ENCODE measurements at places on chromosomes 6 and 20.

DNA sequence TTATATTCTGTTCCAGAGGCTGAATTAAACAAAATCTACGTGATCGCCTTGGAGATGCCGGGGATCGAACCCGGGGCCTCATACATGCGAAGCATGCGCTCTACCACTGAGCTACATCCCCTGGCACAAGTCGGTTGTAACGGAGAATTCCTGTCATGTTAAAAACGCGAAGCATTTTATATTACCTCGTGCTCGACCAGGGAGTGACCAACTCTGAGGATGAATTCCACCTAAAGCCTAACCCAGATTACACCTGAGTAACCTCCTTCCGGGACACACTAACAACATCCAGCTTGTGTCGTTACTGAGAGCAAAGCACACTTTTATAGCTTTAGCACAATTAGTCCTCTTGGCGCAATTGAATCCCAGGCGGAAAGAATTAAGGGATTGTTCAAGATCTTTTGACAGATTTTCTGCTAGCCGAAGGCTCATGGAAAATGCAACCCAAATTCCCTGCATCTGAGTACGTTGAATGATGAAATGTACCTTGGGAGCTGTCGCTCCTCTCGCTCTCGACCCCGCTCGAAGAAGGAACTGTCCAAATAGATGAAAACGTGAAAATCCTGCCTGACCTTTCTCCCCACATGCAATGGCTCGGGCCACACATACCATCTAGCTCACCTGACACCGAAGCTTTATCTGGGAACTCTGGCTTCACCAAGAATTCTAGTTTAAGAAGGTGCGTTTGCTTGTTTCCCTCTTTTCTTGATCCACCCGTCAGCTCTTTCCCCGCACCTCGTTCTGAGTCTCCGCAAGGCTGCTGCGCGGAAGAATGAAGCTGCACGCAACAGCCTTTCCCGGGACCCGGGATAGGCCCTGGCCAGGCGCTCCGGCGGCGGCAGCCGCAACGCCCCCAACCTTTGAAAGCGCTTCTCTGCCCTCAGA lies 148.3 kb downstream of the GPX5 start:
- peak; percentile 11 for DNase-seq

GRCh38 chr20:14957402-14957801 lies 620.0 kb upstream of the FLRT3 start:
- DNase-seq: no peak

GRCh38 chr6:14816116-14816859 lies 429.6 kb upstream of the JARID2 start:
- DNase-seq: no peak

DNA sequence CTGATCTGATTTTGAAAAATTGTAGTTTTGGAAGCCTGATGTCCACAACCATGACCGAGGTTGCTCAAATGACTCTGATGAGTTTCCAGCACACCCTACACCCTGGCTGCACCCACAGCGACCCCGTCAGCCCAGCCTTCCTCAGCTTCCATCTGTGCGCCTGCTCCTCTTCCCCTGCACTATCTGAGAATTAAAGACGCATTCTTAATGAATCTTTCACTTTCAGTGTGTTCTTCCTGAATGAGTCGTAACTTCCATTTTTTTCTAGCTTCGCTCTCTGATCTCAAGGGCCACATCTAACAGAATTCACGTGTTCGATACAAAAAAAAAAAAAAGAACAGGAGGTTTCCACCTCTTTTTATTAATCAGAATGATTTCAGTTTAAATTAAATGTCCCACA lies 21.3 kb upstream of the RREB1 start:
- DNase-seq: no peak

- no peak for DNase-seq
Measured at GRCh38 chr6:84709121-84709520, 55.3 kb downstream of the TBX18 start.

DNA sequence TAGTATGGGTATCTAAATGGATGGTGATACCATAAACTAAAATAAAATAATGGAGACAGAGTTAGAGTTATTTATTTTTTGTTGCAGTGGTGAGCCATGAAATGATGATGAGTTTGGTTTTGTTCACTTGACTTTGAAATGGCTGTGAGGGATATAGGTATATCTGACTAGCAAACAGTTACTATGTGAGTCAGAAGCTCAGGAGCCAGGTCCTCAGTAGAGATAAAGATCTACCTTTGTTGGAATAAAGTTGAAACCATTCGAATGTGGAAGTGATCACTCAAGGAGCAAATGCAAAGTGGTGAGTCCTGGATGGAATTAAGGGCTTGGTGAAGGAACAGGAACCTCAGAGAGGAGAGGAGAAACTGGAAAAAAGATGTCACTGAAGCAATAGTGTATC lies 86.0 kb upstream of the TPD52L1 start:
- no peak for DNase-seq

DNA sequence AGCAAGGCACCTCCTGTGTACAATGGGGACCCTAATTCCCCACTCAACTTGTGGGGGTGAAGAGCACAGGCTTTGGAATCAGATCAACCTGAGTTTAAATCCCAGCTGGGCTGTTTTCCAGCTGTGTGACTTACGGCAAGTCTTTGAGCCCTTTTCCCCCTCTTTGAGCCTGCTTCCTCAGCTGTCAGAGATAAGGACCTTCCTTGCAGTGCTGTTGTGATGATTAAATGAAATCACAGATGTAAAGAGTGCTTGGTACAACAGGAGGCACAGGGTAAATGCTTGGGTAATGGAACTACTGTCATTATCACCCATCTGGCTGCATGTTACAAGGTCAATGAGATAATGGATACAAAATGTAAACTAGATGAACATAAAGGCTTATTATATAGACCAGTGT lies 3.2 kb downstream of the SNX21 start:
- peak; percentile 40 for DNase-seq

DNA sequence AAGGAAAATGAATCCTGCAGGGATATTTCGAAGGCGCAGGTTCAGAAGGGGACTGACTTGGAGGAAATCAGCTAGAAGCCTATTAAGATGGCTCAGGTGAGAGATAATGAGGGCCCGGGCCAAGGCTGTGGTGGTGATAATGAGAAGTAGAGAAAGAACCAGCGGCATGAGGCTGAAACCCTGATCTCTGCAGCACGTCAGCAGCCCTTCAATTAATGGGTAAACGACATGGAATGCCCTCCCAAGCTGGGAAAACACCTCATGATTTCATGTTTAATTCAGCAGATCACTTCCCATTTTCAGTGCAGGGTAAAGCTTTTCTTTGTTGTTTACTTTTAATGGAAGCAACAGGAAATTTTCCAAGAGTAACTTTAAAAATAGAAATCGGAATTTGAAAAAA lies 104.9 kb downstream of the TMEM200A start:
- DNase-seq: no peak

DNA sequence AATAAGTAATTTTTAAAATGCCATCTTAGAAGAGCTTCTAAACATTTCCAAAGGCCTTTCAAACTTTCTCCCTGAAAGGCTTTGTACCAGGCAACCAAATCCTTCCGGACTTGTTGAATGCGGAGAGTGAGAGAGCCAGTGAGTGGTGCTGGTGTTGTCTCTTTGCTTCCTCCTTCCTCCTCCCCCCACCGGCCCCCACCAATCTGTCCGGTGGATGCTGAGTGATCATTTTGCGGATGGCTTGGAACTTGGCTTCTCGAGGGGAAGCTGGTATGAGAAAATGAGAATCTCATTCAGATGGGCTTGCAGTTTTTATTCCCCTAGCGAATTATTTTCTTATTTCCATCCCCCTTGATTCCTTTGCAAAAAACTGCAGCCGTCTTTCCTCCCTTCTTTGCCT lies 97.3 kb downstream of the ANKRD60 start:
- DNase-seq: no peak

DNA sequence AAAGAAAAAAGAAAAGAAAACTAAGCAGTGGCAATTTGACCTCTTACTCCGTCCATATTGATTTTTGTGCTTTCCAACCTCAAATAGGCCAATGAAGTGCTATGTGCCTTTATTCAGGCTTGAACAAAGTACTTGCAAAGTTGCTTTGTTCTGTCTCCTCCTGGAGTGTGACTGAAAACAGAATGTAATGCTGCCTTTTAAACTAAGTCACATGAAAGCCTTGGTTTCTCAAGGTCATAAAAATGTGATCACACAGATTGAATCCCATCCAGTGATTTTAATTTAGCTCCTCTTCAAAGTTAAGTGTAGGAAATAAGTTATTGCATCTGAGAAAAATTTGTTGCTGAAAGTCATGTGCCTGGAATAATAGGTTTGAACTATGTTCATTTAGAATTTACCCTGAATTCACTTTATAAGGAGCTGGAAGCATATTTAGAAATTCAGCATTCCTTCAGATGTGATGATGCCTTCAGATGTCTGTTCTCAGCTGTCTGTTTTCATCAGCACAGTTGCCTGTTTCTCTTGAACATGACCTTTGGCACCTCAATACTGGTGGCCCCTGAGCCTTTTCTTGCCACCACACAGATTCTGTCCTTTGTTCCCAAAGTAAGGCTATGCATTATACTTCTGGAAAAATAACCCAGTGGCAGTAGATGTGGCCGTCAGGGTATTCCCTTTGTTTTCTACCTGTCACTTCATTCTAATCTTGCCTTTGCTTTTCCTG lies 48.8 kb downstream of the KIZ start:
- DNase-seq: no peak

DNA sequence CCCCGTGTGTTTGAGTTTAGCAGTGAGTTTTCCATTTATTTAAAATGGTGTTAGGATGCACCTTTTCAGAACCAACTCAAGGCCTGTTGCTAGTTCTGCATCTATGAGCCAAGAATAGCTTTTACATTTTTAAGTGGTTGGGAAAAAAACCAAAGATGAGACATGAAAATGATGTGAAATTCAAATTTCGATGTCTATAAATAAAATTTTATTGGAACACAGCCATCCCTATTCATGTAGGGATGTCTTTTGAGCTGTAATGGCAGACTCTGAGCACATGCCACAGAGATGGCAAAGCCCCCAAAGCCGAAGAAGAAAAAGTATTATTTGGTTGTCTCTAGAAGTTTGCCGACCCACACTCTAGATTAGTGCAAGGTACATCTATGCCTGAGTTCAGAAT lies 5.0 kb upstream of the NEDD9 start:
- DNase-seq: no peak

DNA sequence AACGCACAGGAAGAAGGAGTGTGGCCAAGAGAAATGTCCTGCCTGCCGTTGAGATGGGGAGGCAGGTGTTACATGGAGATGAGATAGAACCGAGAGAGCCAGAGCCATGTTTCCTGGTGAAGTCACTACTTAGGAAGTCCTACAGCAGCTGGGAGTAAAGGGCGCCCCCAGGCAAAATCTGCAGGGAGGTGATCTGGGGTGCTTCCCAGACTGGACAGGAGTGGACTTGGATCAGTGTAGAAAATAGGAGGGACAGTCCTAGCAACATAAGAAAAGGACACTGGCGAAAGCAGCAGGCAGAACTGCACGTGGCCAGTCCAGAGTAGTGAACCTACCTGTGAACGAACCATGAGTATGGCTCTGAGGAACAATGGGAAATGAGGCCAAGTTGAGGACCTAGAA lies 85.3 kb downstream of the CD164 start:
- DNase-seq: no peak

- DNase-seq: no peak
Measured at GRCh38 chr6:168305096-168305749, 14.4 kb downstream of the DACT2 start.

- DNase-seq: no peak
Measured at GRCh38 chr6:20379231-20379630, 22.4 kb upstream of the E2F3 start.

GRCh38 chr20:8787090-8787489 lies 281.8 kb upstream of the PLCB4 start:
- no peak for DNase-seq

DNA sequence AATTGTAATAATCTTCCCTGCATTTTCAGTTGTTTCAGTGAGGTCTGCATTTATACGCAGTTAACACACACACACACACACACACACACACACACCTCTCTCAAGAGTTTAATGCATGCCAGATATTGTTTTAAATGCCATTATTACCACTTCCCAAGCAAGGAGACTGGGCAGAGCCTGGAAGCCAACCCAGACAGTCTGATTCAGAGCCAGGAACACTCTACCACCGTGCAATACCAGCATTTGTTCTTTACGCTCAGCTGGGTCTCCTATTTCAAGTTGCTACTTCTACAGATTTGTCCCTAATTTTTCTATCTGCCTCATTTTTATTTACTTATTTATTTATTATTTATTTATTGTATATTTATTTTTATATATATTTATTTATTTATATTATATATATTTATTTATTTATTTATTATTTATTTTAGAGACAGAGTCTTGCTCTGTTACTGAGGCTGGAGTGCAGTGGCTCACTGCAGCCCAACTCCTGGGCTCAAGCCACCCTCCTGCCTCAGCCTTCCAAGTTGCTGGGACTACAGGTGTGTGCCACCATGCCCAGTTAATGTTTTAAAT lies 68.4 kb downstream of the PCSK2 start:
- DNase-seq: no peak

DNA sequence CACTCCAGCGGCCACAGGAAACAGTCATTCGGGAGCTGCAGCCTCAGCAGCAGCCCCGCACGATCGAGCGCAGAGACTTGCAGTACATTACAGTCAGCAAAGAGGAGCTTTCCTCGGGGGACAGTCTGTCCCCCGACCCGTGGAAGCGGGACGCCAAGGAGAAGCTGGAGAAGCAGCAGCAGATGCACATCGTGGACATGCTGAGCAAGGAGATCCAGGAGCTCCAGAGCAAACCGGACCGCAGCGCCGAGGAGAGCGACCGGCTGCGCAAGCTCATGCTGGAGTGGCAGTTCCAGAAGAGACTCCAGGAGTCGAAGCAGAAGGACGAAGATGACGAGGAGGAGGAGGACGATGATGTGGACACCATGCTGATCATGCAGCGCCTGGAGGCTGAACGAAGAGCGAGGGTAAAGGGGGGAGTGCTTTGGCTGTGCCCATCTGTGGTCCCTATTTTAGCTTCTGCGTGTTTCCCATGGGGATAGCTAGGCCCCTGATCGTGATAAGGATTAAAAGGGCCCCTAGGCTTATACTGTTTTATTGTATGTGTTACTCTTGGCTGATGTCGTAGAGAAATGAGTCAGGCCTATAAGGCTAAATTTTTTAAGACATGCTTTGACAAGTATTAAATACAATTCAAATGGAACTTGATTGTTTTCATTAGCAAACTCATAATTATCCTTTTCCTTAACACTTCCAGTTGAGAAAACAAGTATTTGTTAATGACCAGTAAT lies 45.5 kb upstream of the KIF25 start:
- DNase-seq: no peak

- no peak for DNase-seq
Measured at GRCh38 chr6:70709826-70710225, 42.1 kb downstream of the SMAP1 start.

DNA sequence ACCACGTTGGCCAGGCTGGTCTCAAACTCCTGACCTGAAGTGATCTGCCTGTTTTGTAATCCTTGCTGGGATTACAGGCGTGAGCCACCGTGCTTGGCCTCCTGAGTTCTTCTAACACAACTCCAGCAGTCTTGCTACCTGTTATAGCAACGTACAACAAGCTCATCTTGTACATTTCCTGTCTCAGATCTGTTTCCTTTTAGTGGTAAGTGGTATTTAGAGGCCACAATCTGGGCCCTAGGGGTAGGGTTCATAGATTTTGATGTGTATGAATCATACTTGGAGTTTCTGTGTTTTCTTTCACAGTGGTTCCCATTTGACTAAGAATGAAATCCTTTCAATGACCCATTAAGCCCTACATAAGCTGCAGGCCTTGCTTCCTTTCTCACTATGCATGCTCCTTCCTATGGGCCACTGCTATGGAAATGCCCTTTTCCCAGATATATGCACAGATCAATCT lies 27.1 kb upstream of the SYNCRIP start:
- no peak for DNase-seq

GRCh38 chr20:23570178-23570760 lies 2.0 kb upstream of the CST9L start:
- no peak for DNase-seq

- DNase-seq: no peak
Measured at GRCh38 chr6:43900560-43900915, 130.5 kb downstream of the VEGFA start.

GRCh38 chr6:36765594-36766398 lies 68.2 kb downstream of the RAB44 start:
- peak; percentile 49 for DNase-seq

Data from pulmonary artery endothelial cell (primary cell).